SK-N-MC (cell line): ENCODE measurements at places on chromosomes 7 and 10.

- DNase-seq: no peak
Observed at GRCh38 chr7:37329940-37330339, 118.7 kb downstream of the ELMO1 start.

DNA sequence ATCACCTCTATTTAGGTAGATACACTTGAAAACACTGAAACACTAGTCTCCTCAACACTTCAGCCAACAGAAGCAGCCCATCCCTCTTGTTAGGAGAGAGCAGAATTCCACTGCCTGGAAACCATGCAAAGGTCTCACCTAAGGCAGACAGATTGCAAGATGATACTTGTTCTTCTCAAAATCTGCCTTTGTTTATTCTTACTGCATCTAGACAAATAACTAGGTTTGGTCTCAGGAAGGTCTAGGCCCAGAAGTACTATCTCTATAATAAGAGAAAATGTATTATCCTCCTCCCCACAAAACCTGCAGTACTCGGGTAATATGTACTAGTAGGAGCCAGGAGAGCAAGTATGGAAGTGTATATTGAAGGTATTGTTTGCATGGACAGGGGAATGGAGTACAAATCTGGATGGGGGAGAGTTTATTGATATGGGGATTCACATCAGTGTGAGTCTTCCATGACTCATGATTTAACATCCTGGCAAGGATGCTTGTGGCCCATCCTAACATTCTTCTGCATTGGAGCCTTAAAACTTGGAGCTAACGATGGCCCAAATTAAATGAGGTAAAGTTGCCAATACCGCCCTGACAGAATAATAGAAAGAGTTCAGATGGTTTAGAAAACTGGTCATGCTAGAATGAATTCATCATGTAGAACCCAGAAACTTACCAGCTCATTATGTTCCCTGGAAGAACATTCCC, 109.2 kb downstream of the EPC1 start:
- DNase-seq: no peak

DNA sequence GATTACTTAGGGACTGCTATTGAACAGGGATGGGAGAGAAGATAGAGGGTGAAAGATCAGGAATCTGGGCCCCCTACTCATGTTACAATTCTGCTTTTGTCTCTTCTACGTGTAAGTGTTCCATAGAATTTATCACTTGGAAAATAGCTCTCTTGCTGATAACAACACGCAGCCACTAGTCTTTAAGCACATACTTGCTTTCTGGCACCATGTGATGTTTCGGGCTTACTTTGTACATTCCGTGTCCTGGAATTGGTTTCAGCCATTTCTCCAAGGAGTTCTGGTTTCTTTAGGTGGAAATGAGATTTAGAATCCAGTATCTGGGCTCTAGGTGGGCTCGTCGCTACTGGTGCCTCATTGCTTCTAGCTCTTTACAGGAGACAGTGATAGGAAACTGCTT, 59.7 kb downstream of the TFAM start:
- DNase-seq: no peak

DNA sequence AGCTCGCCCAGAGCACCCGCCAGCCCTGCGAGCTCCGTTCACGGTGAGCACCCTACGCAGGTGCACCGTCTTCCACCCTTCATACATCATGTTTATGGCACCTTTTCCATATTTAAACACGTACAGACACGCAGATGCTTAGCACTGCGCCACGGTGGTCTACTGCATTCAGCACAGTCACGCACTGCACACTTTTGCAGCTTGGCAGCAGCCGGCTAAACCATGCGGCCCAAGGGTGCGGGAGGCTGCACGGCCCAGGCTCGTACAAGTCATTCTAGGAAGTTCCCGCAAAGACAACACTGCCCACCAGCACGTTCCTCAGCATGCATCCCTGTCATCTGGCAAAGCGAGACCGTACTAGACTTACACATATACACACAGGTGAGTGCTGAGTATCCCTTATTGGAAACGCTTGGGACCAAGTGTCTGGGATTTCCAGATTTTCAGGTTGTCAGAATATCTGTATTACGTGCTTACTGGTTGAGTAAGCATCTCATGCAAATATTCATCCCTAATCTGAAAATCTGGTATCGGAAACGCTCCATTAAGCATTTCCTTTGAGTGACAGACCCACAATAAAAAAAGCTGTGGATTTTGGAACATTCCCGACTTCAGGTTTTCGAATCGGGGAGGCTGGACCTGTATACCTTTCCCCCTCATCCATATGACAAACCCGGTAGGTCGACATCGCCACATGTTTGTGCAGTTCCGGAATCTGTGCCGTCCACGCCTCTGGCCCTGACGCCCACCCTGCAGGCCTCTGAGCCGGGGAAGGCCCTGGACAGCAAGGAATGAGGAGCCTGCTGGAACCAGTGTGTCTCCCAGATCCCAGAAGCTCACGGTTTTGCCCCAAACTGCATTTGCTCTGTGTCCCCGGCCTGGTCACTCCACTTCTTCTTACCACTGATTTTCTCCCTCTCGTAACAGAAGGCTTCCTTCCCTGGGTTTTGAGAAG, 222.2 kb downstream of the ELFN1 start:
- DNase-seq: no peak

DNA sequence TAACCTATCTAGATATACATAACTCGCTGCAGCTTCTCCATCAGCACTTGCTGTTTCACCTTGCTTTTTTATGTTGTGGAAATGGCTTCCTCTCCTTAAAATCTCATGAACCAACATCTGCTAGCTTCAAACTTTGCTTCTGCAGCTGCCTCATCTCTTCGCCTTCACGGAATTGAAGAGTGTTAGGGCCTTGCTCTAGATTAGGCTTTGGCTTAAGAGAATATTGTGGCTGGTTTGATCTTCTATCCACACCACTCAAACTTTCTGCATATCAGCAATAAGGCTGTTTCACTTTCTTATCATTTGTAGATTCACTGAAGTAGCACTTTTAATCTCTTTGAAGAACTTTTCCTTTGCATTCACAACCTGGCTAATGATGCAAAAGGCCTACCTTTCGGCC, 49.2 kb upstream of the AGR3 start:
- no peak for DNase-seq

GRCh38 chr7:107045195-107045960, 873 bp downstream of the PRKAR2B start:
- no peak for DNase-seq

- no peak for DNase-seq
Observed at GRCh38 chr7:94621120-94621519, 34.8 kb downstream of the SGCE start.

- no peak for DNase-seq
Observed at GRCh38 chr10:88482220-88482619, 100.9 kb downstream of the RNLS start.
